ENCODE measurements at places on chromosomes 12 and 14. TPM values are rescaled to one million over a fixed set of nuclear protein-coding genes. Genes with fewer than 3 reads are reported as not detected.

Gene DHRS4
- 18.6 TPM for total RNA-seq

Gene GPHB5
- total RNA-seq = not detected

Gene MORN3
- 0.19 TPM for total RNA-seq

DNA sequence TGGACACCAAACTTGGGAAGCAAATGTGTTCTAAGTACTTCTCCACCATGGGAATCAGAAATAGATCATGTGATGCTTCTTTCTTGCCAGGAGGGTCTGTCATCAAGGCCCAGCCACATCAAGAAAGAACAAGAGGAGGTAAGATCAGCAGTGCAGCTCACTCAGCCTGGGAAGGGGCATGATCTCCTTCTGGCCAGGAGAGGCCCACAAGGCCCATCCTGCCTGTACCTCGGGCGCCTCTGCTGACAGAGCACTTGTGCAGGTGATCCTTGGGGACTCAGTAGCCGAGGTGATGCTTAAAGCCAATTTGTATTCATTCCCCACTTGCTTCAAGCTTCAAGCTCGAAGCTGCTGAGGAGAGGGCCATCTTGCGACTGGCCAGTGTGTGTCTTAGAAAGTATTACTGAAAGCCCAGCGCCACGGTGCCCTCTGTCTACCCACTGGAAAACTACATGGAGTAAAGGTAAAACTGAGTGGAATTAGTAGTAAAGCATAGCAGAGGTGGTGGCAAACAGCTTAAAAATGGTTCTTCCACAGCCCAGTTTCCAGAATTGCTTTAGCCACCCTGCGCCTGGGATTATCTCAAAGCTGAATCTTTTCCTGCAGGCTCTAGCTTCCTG lies 26.2 kb downstream of the RTRAF start:
- peak; percentile 60 for DNase-seq

GRCh38 chr12:4850857-4851380 lies 58.8 kb upstream of the KCNA1 start:
- DNase-seq = no peak

- DNase-seq = peak; percentile 91
Observed at GRCh38 chr14:74217672-74218448, 21.4 kb upstream of the VSX2 start.

- no peak for DNase-seq
Observed at GRCh38 chr14:98605043-98605442, 667.0 kb downstream of the BCL11B start.

DNA sequence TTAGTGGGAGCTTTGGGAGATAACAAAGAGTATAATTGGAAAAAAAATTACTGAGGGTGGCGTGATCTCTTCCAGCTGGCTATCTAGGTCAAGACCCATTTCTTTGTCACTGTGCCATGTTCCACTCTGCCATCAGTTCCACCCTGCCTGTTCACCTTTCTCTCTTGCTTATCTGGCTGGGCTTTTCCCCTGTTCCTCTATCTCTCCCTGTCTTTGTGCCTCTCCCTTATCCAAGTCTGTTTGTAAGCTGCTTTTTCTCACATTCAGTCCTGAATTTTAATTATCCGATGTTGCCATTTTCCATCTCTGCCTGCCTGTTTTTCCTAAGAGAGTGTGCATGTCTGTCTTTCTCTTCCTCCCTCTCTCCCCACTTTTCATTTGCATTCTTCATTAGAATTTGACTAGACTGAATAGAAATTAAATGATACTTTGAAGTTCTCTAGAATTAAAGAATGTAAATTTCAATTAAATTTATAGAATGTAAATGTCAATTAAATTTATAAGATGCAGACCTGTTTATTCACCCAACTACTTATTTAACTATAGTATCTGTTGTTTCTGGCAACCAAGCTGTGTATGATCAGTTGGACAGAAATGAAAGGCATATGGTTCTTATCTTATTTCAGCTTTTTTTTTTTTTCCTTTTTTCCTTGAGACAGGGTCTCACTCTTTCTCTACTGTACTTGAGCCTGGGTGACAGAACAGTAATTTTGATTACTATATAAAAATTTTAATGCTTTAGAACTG lies 40.9 kb upstream of the A2ML1 start:
- DNase-seq = no peak

Data from neural progenitor cell (in vitro differentiated cells).